ENCODE measurements at places on chromosomes 4 and X.

GRCh38 chrX:12580548-12580947, 210.7 kb upstream of the PRPS2 start:
- DNase-seq: no peak

DNA sequence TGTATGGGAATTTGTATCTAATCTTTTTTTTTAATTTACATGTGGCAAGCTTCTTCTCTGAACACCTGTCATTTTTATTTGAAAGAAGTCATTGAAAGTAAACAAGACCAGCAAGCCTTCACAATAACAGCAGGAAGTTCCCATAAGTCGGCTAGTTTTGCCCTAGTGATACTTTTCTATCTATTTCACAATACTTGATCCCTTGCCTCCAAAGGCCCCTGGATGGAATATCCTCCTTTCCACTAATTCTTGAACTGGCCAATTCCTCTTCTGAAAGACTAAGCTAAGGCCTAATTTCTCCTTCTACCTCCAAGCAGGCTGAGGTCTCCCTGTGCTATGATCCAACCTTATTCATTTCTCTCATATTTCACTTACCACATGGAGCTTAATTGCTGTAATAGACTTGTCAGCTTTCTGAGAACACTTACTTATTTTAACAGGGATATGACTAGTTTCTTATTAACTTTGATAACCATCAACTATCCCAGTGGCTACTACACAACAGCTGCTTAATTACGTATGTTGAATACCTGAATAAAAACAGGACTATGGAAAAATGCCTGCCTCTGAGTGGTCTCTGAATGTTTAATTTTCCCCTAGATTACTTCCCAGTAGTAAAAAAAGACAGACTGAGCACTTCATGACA, 194.2 kb downstream of the MAD2L1 start:
- DNase-seq: no peak

- DNase-seq: no peak
These were observed 201.4 kb downstream of the CCNG2 start for GRCh38 chr4:77358315-77358928.

DNA sequence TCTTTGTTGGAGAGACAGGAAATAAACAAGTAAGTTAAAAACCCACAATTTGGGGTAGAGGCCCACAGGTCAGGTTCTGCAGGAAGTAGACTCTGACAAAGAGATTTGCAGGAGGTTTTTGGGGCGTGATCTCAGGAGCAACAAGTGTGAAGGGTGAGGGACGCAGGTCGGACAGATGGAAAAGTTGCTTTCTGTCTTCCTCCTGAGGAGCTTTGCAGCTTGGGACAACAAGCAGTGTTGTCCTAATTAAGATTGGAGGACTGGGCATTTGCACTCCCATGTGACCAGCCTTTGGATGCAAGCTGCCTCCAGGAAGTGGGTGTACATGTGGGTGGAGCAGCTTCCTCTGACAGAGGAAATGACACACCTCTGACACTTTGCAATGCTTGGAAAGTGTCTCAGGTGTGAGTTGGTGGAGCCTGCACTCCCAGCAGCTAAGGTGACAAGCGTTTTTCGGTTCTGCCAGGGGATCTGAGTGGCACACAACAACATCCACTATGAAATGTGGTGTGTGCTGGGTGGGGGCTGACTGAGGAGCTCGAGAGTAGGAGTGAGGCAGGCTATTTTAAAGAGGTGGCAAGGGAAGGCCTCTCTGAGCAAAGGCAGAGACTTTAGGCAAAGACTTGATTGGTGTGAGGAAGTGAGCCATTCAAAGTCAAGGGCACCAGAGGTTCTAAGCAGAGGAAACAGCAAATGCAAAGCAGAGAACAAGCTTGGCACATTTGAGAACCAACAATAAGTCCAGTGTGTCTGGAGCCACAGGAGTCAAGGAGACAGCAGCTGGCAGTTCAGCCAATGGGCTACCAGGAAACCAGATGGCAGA, 339.8 kb upstream of the GATB start:
- DNase-seq: no peak

DNA sequence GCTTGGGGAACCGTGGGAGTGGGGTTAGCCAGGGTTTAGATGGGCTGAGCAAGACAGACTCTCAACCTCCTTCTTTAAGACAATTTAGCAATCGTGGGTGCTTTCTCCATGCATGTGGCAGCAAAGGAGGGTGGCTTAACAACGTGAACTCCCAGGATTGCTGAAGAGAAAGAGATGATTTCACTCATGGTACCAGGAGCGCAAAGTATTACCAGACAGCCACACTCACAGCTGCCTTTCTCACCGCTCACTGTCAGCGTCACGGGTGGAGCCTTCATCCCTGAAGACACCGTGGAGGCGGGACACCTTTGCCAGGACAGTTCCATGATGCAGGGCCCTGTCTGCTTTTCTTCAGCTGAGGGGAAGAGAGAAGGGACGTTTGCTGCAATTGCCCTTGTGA, 212.5 kb upstream of the PSAPL1 start:
- DNase-seq: no peak

GRCh38 chrX:35700121-35700520, 98.0 kb upstream of the MAGEB16 start:
- no peak for DNase-seq

- DNase-seq: peak; percentile 46
These were observed 70.9 kb downstream of the APBB2 start for GRCh38 chr4:41143311-41144039.

DNA sequence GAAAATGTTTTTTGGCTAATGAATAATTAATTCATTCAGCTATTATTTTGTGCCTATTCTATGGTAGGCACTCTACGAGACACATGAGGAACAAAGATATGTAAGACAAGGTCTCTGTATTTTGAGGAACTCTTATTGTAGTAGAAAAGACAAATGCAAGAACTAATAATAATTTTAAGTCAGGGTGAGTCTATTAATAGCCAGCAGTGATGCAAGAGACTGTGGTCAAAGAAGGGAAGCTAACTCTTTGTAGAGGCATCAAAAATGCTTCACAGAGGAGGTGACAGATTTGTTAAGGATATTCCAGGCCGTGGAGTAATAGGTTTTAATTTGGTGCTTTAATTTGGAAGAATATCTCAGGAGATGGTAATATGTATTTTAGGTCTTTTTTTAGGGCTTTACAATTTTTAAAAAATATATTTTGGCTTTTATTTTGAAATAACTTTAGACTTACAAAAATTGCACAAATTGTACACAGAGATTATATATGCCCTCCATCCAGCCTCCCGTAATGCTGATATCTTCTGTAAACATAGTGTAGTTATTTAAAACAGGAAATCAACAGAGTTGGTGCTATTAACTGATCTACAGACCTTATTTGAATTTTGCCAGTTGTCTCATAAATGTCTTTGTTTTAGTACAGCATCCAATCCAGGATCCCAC, 48.1 kb downstream of the DCLK2 start:
- no peak for DNase-seq

GRCh38 chrX:8284131-8284530, 113.1 kb upstream of the VCX2 start:
- no peak for DNase-seq

DNA sequence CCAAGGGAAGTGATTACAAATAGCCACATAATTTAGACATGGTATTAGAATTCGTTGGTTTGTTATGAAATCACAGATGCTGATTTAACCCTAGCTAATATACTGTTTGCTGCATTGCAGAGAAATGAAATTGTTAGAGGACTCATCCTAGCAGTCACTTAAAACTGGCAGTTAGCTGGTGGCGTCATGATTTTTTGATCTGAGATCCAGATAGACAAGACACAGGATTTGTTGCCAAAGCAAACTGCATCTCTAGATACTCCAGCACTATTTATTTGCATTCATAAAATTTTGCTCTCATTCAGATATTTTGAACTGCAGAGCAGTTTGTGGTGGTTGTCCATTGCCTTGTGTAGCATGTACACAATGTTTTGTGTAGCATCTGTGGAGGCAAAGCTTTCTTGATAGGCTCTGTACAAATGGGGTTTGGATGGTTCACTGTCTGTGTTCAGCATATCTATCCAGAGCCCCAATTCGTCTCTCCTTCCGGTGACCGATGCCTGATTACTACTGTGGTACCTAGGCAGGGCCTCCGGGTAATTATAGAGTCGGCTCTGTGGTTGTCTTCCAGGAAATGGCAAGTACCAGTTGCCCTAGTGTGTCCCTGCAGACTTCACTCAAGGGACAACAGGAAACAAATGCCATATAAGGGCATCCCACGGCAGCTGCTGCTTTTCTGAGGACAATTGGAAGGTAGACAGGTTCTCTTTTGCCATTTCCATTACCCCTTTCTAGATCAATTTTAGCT, 30.1 kb upstream of the SPARCL1 start:
- DNase-seq: no peak

- DNase-seq: no peak
These were observed 34.0 kb upstream of the UCP1 start for GRCh38 chr4:140602714-140603113.

DNA sequence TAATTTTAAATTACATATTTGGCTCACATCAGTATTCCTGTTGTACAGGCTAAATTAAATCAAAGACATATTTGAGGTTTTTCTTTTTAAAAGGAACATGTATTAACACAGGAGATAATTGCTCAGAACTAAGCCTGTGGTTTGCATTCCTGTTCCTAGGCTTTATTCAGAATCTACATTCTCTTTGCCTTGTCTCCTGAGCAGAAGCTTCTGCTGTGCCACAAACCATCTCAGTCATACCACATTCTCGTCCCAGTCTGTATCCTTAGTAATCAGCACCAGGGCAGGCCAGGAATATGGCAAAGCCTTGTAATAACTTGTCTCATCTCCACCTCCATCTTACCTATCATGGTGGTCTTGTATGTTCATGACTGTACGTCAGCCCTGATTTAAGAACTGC, 162.8 kb downstream of the ARHGAP24 start:
- no peak for DNase-seq

- DNase-seq: no peak
These were observed 12.3 kb upstream of the TMEM271 start for GRCh38 chr4:588351-588849.

DNA sequence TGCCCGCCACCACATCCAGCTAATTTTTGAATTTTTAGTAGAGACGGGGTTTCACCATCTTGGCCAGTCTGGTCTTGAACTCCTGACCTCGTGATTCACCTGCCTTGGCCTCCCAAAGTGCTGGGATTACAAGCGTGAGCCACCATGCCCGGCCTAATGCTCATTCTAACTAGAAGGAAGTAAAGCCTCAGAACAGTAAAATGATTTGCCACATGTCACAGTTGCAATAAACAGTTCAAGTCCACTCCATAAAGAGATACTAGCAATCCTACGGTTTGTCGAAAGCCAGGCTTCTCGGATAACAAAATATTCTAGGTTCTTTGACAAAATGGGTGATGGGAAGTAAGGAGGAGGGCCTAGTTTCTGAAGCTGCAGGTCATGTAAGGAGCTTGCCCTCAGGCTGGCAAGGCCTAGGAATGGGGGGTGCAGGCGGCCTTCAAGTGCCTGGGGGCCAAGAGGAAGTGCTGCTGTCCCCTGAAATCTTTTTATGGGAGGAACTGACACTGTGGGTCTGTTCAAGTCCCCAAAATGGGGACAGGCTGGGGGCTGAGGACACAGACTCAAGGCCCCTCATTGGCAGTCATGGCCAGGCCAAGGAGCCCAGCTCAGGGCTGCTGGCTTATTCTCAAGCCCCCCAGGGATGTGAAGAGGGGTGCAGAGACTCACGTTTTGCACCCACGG, 31.8 kb upstream of the ACSL1 start:
- DNase-seq: no peak

DNA sequence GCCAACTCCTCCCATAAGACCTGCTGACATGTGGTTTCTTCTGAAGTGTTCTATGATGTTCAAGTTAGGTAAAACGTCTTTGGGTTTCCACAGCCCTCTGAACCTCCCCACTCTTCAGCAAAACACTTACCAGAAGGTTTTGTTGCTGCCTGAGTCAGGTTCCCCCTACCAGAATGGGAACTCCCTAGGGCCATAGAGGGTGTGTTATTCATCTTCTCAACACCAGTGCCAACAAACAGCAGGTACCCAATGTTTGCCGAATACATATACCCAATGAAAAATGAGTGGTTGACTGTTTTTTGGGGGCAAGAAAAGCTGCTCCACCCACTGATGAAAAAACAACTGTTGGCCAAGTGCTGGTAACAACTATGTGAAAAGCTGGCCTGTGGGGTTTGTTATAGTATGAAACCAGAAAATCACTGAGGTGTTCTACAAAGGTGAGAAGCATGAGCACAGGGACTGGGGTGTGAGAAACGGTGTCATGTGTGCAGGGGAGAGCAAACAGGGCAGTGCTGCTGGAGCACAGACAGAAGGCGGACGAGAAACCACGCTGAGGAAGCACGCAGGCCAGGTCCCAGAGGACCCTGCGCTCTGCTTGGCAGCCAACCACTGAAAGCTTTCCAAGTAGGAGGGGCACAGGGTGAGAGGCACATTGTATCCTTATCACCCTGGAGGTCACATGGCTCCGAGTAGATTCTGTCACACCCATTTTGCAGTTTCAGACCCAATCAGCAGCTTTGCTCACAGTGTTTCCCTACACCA, 28.8 kb downstream of the ATP8A1 start:
- peak; percentile 85 for DNase-seq

DNA sequence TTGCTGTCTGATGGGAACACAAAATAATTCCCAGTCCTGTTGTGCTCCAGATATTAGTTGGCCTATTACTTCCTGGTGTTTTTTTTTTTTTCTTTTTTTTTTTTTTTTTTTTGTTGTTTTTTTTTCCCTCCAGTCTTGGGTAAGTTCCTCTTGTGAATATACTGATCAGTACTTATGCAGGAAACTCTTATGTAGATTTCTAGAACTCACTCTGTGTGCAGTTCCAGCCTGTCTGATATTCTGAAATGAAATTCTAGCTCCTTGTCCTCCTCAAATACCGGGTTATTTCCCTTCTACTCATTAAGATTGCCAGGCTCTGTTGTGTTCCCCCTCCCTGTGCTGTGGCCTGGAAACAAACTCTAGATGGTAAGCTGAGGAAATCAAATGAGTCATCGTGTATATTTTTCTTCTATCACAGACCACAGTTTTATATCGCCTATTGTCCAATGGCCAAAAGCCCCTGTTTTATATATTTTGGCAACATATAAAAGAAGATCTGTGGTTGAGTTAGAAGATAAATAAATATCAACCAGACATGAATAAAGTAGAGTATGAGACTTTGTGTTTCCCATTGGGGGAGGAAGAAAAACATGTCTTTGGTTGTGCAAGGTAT, 124.3 kb upstream of the UGT8 start:
- no peak for DNase-seq

Data from left cardiac atrium (tissue), 4 donors.